ENCODE measurements at places on chromosomes 2 and 18.

DNA sequence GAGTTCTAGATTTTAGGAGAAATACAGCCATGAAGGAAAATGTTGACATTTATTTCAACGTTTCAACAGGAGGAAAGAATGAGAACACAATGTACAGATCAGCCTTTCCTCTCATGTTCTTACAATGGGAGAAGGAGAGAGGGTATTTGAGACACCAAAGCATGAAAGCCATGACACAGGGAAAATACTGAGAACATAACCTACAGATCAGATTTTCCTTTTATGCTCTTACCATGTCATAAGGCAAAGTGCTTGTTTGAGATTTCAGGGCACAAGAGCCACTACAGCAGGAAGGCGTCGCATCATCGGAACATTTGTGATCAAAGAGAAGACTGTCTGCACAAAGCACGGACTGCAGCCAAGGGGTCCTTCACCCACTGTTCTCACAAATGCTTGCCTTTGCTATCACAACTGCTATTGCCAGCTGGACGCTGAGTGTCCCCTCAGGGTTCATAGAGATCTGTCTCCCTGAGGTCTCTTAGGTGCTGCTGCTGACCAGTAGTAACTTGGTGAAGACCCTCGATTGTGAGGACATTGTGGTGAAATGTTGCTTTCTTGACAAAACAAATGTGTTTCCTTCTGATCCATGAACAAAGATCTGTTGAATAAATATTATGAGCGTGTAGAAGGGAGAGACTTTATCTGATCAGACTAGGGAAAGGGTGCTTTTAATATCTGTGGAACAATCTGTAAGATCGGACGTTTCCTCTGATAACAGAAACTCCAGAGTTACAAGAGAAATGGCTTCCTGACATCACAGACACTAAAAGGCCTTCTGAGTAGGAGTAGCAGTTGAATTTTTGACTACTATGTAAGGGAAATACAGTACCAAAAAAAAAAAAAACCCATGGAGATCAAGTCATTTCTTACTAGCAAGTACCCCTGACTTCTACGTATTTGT is 6.4 kb upstream of the IL1RL1 start:
- DNase-seq = no peak

GRCh38 chr2:215171796-215172195 is 33.4 kb upstream of the ABCA12 start:
- DNase-seq = no peak

DNA sequence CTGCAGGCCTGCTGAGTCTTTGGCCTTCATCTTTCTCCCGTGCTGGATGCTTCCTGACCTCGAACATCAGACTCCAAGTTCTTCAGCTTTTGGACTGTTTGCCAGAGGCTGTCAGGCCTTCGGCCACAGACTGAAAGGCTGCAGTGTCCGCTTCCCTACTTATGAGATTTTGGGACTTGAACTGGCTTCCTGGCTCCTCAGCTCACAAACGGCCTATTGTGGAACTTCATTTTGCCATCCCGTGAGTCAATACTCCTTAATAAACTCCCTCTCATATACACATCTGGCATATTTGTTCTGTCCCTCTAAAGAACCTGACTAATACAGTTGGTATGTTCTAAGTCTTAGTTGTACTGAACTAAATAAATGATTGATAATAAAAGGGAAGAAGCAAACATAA is 702.8 kb upstream of the LINC00305 start:
- no peak for DNase-seq

- no peak for DNase-seq
These were observed 265.7 kb downstream of the MEIS1 start for GRCh38 chr2:66700677-66701066.

- no peak for DNase-seq
These were observed 5.9 kb upstream of the NCKAP5 start for GRCh38 chr2:133574186-133574585.

DNA sequence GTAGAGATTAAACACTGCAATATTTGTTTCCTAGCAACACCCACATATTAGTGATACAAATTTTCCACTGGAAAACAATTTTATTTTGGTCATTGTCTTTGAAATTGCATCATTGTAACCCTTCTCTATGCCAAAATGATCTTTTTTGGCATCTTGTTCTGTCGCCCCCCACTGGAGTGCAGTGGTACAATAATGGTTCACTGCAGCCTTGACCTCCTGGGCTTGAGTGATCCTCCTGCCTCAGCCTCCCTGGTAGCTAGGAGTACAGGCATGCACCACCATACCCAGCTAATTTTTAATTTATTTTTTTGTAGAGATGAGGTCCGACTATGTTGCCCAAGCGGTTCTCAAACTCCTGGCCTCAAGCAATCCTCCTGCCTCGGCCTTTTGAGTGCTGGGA is 117.4 kb downstream of the PIK3C3 start:
- DNase-seq = no peak

DNA sequence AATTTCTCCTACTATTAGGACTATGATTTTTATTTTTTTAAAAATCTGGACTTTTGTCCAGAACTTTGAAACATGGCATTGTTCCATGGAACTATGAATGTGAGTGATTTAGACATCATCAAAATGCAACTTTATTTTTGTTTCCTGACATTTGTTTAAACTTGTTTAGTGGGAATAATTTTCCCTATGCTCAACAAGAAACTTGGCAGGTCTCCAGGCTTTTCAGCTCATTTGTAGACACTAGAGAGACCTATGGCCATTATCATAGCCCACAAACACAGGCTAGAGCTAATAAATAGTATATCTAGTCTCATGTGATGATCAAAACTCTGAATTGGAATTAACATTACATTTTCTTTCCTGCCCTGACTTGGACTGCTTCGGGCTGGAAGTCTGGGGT is 145.1 kb upstream of the CELF4 start:
- DNase-seq = no peak

- DNase-seq = no peak
These were observed 8.4 kb upstream of the POU3F3 start for GRCh38 chr2:104845552-104845931.

GRCh38 chr2:240386326-240386725 is 49.1 kb upstream of the GPC1 start:
- no peak for DNase-seq

GRCh38 chr2:147500229-147500628 is 344.6 kb upstream of the ACVR2A start:
- no peak for DNase-seq

GRCh38 chr2:106107509-106108131 is 86.5 kb downstream of the UXS1 start:
- DNase-seq = peak; percentile 73

DNA sequence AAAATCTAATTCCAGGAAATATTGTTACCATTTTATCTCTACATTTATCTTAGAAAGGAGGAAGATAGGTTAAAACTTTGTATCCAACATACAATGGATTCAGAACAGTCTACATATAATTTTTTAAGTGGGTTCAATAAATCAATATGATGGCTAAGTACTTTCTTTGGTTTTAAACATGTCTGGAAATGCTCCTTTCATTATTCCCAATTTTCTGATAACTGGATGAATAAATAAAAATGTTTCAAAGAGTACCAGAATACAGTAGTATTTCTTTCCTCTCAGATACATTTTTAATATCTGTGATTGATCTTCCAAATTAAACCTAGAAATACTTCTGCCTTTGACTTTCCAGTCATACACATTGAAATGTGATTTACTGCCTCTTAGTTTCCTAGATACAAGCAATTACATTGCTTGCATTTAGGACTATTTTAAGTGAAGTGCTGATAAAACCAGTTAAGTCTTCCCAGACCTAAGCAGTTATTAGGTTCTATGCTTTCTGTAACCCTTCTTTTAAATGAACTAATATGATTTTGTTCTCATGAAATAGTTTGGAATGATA is 283.5 kb downstream of the CCDC178 start:
- DNase-seq = no peak

GRCh38 chr18:49009661-49010060 is 58.9 kb upstream of the SMAD7 start:
- no peak for DNase-seq

DNA sequence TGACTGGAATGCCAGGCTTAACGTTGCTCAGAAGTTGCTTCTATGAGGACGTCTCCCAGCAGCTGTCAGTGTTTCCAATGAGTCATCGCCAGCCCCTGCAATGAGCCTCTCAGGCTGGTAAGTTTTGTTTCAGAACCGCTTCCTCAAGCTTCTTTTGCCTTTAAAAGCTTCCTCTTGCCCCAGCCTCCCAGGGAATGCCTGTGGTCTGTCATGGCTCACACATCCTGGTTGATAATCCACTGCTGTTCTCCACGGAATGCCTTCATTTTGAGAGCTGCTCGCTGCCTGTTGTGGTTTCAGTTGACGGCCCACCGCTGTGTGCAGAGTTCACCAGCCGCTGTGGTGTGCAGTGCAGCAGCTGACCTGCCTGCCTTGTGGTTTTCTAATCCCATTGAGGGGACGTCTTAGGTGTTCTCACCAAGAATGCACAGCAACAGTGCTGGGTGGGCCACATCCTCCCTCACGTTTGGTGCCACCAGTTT is 96.4 kb downstream of the RTP5 start:
- DNase-seq = peak; percentile 77
